NCI-H774 (cell line): ENCODE measurements at places on chromosomes 1 and 21.

GRCh38 chr1:7103874-7104273 lies 318.6 kb downstream of the CAMTA1 start:
- DNase-seq, result no peak

GRCh38 chr1:155913969-155914757 lies 3.0 kb upstream of the RIT1 start:
- DNase-seq, result no peak

DNA sequence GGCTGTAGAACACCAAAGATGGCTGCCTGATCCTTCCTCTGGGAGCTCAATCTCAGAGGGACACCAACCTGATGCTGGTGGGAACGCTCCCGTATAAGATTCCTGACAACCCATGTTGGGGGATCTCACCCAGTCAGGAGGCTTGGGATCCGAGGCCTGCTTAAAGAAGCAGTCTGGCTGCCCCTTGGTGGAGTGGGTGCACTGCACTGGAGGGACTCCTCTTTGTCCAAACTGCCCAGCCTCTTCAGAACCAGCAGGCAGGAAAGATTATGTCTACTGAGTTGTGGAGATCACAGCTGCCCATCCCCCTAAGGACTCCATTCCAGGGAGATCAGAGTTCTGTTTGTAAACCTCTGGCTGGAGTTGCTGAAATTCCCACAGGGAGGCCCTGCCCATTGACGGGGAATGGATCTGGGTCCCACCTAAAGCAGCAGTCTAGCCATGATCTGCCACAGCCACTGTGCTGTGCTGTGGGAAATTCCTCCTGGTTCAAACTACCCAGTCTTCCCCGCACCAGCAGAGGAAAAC lies 23.0 kb downstream of the S100B start:
- DNase-seq, result no peak

- DNase-seq, result no peak
Measured at GRCh38 chr1:16174261-16174868, 18.5 kb upstream of the EPHA2 start.

DNA sequence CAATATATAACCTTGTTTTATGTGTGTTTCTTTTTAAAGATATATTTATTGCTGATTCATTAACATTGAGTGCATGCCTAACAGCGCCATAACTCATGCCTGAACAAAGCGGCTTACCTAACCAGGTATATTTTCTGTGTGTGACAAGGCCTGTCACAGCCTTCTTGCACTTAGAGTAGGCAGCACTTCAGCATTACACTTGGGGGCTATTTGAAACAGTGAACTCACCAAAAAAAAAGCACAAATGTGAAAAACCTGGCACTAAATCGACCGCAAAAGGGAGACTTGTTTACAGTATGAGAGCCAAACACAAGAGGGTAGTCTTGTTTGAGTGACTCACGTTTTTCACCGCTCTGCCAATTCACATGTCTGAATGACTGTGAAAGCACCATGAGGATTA lies 111.7 kb downstream of the DISP1 start:
- peak; percentile 69 for DNase-seq

- no peak for DNase-seq
Measured at GRCh38 chr1:150970808-150971582, 3.6 kb downstream of the CERS2 start.

- no peak for DNase-seq
Measured at GRCh38 chr1:209751627-209752231, 4.1 kb upstream of the TRAF3IP3 start.

- no peak for DNase-seq
Measured at GRCh38 chr1:230818367-230818766, 50.0 kb downstream of the C1orf198 start.

DNA sequence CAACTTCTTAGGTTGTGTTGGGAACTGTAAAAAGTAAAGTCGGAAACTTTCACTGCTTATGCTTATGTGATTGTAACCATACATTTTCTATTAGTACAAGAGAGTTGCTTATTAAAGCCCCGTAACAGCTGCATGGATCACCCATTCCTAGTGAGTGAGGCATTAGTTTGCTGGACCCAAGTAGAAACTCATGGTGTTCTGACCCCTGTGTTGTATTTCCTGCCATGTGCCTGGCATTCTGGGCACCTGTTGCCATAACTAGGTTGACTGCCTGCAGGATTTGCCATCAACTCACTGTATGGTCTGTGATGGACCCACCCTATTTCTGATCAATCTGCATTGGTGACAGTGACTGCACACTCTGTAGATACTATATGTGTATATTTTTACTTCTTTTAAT lies 173.0 kb downstream of the PGBD5 start:
- no peak for DNase-seq

- no peak for DNase-seq
Measured at GRCh38 chr1:38699330-38700076, 160.1 kb downstream of the RRAGC start.

GRCh38 chr1:76285578-76286135 lies 211.1 kb downstream of the ST6GALNAC3 start:
- DNase-seq, result no peak

GRCh38 chr21:41600556-41600955 lies 92.6 kb upstream of the TMPRSS2 start:
- no peak for DNase-seq

DNA sequence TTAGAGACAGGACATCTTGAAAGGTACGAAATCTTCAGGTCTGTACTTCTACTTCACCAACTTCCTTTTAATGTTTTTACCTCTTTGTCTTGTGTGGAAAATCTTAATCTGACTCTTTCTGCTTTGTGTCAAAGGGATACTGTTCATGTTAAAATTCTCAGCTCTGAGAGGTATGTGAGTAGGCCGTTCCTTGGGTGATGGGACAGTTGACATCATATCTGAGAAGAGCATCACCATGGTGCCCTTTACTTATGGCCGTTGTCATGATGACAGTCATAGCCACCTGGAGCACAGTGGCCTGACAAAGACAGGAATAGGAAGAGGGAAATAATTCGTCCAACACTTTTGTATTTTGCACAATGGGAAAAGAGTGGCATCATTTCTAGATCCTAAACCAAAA lies 145.6 kb downstream of the FGGY start:
- DNase-seq, result no peak

DNA sequence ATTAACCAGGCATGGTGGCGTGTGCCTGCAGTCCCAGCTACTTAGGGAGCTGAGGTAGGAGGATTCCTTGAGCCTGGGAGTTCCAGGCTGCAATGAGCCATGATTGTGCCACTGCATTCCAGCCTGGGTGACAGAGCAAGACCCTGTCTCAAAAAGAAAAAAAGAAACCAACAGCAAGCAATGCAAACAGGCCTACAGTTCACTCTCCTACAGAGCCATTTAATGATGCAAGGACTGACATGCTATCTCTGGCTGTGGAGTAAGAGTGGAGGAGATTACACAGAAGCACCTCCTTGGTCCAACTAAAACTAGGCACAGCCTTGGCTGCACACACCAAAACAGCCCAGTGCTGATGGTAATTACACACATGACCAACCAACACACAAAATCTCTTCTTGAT lies 127.5 kb upstream of the SOD1 start:
- peak; percentile 16 for DNase-seq

- no peak for DNase-seq
Measured at GRCh38 chr1:167563579-167564246, 10.2 kb upstream of the CREG1 start.

- DNase-seq, result no peak
Measured at GRCh38 chr1:15249081-15249480, 2.1 kb downstream of the FHAD1 start.

DNA sequence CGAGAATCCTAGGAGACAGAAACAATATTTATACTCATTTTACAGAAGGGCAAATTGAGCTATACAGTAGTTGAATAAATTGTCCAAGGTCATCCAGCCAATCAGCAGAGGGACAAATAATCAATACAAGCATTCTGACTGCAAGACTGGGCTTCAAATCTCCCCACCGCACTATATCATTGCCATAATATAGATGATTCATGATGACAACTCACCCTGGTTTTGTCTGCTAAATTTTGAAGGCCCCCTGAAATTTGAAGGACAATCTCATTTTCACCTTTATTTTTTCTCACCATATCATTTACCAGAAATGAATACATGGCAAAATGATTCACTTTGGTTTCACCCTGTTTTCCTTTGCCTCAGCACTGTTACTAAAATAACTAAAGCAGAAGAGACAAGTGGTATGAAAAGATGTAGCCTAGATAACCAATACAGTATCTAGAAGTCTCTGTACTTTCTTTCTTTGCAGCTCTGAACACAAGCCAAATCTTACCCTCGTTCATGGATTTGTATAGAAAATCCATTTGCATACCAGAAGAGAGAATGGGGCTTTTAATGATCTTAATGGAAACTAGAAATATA lies 292.5 kb downstream of the TTLL7 start:
- no peak for DNase-seq

GRCh38 chr1:115879977-115880376 lies 39.1 kb upstream of the NHLH2 start:
- DNase-seq, result no peak

DNA sequence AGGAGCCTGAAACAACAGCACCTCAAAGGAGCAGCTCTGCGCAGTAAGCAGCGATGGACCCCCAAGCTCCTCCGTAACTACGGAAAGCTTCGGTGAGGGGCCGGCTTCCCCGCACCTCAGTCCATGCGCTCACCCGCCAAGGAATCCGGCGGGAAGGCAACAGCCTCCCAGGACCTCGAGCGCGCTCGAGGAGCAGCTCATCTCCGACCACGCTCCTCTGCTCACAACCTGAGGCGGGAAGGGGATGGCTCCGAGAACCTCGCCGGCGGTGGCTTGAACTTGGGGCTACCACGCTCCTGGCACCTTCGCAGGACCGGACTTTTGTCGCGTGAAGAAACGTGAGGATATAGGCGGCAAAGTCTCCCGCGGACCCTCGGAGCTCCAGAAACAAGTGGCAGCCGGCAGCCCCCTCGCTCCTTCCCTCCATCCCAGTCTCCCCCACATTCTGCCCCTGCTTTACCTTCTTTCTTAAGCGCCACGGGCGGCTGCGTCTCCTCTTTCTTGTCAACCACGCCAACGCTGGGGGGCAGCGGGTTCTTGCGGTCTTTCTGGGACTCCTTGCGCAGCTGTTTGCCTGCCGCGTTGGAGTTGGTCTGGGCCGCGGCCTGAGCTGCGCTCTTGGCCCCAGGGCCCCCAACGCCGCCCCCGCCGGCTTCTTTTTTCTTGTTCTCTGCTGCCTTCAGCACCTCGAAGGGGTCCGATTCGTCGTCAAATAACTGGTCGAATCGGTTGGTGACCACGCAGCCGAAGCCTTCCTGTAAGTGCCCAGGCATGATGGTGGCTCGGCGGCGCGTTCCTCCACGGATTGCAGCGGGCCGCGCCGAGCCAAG lies 459 bp downstream of the SERBP1 start:
- DNase-seq, result peak; percentile 23

GRCh38 chr21:36821032-36821299 lies 122.1 kb downstream of the SIM2 start:
- DNase-seq, result no peak

GRCh38 chr1:25695771-25696311 lies 79.2 kb downstream of the MAN1C1 start:
- no peak for DNase-seq

GRCh38 chr1:59137276-59137615 lies 159.6 kb upstream of the FGGY start:
- no peak for DNase-seq

DNA sequence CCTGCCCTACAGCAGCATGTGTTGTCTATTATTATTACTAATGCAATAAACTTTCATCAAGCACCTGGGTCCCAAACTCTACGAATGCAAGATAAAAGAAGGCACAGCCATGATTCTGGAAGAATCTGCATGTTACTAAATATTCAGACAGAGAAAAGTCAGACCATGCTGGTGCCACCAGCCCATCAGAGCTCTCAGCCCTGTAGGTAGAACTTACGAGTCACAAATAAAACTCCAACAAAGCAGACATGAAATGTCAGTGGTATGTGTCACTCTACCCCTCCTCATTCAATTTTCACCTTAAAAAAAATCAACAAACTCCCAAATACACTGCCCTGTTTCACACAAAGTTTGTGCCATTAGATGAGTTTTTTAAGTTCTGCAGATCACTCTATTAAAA lies 62.4 kb upstream of the TIAM1 start:
- no peak for DNase-seq

DNA sequence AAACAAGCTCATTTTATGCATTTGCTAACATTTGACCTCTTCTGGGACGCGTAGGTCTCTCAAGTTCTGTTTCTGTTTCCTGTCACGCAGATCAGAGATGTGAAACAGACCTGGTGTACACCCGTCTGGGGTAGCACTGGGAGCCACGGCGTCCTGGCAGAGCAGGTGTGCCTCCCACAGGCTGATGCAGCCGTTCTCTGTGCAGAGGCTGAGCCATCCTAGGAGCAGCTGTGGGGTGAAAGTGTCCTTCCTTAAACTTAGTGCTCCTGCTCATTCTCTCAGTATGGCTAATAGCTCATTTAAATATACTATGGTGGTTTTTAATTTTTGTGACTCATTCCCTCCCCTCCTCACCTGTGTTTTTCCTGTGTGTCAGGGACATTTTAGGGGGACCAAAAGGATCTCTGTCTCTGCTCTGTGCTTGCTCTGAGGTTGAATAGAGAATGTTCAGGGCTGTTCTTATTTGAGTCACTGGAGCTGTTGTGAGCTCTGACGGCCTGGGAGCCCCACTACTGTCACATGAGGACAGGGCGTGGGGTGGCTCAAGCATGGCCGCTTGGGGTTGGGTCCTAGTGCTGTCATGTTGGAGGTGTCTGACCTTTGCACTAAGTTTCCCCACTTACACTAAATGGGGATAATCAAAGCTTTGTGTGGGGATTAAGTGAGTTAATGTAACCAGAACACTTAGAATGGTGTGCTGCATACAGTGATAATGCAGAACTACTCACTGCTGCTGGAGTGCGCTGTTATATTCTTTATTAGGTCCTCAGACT lies 43.0 kb downstream of the GALNT2 start:
- no peak for DNase-seq

DNA sequence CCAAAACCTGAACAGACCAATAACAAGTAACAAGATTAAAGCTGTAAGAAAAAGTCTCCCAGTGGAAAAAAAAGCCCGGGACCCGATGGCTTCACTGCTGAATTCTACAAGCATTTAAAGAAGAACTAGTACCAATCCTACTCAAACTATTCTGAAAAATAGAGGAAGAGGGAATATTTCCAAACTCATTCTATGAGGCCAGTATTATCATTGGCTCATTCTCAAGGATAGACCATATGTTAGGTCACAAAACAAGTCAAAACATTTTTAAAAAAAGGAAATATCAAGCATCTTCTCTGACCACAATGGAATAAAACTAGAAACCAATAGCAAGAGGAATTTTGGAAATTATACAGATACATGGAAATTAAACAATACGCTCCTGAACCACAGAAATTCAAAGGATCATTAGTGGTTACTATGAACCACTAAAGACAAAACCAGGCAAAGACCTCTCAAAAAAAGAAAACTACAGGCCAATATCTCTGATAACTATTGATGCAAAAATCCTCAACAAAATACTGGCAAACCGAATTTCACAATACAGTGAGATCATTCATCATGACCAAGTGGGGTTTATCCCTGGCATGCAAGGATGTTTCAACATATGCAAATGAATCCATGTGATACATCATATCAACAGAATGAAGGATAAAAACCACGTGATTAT lies 13.9 kb upstream of the IL20 start:
- no peak for DNase-seq

DNA sequence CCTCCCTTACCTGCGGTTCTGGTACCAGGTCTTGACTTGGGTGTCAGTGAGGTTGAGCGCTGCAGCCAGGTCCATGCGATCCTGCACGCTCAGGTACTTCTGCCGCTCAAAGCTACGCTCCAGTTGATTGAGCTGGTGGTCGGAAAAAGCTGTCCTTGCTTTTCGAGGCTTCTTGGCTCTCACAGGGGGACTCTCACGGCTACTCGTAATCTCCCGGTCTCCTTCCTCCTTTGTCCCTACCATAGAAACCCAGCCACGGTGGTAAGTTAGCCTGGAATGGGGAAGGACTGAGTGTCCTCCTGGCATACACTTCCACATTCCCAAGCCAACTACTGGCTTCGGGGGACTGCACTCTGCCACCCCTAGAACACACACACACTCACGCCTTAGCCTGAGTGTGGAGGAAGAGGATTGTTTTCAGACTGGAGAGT lies 2.6 kb downstream of the BARHL2 start:
- DNase-seq, result no peak
